Amniotic stem cell (primary cell): ENCODE measurements at places on chromosomes 2 and 18.

- DNase-seq, result no peak
These were observed 1067.4 kb downstream of the CNTNAP5 start for GRCh38 chr2:125092276-125093009.

GRCh38 chr2:11740723-11741122, 5.7 kb upstream of the LPIN1 start:
- DNase-seq, result no peak

GRCh38 chr2:7785700-7786099, 868.5 kb downstream of the RNF144A start:
- no peak for DNase-seq

GRCh38 chr2:134493797-134494196, 225.0 kb downstream of the TMEM163 start:
- DNase-seq, result no peak

- DNase-seq, result no peak
These were observed 35.1 kb upstream of the ALKAL2 start for GRCh38 chr2:323035-323434.

GRCh38 chr2:127901339-127902056, 15.7 kb upstream of the AMMECR1L start:
- no peak for DNase-seq

DNA sequence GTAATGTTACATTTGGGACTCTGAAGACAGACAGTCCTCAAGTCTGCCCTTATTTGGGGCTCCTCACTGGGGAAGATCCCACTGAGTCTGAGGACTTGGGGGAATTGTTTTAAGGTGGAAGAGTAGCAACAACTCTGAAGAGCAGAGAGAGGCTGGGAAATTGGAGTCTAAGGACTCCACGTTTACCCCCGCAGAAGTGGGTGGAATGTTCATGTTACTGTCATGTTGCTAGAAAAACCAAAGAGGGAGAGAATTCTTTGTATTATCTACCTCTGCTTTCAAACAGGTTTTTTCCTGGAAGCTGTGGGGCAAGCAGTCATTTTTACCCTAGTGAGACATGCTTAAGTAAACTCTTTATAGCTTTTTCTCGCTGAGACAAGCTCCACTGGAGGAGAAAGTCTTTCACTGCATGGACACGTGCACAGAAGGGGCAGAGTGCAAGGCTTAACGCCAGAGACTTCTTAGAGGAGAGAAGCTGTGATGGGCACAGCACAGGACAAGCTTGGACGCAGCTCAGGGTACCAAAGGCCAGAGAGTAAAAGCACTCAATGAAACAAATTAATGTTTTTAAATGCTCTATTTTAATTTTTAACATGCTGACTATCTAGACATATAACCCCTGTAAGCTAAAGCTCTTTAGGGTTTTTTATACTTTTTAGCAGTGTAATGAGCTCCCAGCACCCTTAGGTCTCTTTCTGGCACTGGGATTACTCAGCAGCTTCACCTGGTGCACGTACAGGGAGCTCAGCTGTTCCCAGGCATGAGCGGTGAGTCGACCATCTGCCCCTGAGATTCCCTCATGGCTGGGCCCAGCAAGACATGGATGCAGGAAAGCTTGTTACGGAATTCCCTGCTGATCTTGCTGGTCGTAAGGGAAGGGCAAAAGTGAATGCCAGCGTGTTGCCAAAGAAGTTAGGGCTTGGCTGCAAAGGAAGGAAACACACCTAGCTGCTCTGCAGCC, 54.5 kb upstream of the BIN1 start:
- DNase-seq, result no peak

DNA sequence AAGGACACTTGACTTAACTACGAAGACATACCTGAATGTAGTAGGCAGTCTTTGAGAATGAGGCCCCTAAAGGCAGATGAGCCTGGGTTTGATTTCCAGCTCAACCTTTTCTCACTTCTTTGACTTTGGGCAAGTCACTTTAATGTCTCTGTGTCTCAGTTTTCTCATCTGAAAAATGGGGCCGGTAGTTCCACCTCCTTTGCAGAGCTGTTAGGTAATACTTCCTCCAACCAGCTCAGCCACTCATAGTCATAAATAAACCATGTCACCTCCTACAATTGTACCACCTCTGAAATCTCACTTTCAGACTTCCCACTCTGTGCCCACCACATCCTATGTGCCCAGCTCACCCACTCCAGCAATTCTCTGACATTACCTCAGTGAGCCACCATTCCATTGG, 10.4 kb downstream of the ARHGAP25 start:
- DNase-seq, result no peak

DNA sequence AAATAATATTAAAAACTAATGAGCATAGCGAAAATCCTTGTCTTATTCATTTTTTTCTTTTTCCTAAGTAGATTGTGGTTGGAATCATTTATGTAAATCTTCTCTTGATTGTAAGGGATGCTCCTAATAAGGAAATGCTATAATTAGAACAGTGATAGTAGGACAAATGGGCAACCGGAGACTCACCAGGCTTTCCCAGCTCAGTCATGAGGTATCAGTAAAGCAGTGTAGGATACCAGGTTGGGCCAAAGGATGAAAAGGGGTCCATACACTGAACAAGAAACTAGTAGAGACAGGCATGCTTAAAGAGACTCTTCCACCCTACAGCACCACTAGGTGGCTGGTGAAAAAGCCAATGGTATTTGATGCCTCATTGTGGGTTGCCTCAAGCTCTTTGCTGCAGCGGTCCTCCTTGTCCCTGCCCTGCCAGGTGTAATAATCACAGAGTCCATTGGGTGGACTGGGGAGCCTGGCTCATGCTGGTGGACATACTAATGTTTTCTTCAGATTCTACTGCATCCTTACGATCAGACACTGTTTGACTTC, 71.4 kb upstream of the FAM98A start:
- no peak for DNase-seq

- DNase-seq, result no peak
These were observed 280.7 kb upstream of the VWC2L start for GRCh38 chr2:214130114-214130513.

DNA sequence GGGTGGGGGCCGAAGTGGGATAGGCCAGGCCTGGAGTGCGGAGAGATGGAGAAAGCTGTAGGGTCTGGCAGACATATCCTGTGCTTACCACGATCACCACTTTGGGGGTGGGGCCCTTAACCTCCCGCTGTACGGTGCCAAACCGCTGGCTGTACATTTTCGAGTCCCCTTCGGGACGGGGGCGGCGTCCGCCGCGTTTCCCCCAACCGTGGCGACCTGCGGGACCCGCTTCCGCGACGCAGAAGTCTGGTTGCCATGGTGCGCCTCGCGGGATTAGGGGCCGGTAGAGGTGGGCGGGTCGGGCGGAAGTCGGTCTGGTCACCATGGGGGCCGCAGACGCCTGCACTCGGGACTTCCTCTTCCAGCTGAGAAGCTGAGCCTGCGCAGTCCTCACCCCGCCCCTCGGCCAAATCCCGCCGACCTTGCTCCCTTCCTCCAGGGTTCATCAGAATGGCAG, at the start of gene CFAP53:
CFAP53 (minus strand) TSS at position 248 of the 457 bp plus-strand sequence; CDS start at position 157, 91 bp downstream.
- DNase-seq, result peak; percentile 80

DNA sequence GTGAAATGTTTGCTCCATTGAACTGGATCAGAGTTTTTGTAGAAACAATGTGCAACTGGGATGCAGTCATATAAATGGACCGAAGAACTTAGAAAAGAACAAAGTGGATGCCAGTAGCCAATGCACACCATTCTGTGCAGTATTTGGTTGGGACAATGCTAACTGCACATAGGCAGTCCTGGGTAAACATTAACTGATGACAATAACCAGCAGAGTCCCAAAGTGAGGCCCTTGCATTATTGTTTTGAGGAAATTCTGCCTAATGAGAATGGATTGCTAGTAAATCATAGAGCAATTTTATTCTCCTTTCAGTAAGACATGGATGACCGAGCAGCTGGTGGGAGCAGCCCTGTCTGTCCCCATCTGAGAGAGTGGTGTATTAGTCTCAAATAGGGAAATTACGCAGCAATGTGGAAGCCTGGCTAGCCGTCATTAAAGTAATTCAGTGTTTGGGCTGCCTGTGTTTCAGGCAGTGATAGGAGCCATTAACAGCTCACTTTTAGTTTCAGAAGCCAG, 94.9 kb downstream of the KCTD1 start:
- no peak for DNase-seq

GRCh38 chr2:225290757-225291400, 108.6 kb upstream of the NYAP2 start:
- no peak for DNase-seq

DNA sequence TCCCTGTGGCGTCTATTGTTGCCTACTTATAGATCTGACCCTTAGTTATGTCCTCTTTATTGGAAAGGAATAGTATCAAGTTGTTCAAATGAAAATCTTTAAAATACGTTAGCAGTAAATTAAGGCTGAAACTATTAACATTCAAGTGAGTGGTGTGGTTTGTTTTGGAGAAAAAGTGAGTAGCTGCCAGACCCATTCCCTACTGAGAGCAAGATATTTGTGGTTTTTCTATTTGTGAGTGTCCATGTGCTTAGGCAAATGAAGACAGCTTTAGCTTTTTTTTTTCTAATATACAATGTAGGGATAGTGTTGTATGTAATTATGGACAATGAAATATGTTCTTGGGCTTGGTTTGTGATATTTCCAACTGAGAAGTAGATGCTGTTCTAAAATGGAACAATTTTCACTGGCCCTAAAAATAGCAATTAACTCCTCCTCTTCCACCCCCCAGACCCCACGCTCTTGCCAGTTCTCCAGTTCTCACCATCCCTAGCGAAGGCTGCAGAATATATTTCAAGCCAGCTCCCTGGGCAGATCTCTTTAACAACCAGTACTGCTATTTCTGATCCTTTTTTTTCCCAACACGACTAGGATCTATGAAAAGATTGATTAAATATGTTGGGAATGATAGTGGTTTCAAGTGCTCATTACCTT, 83.1 kb downstream of the CCDC85A start:
- DNase-seq, result no peak

DNA sequence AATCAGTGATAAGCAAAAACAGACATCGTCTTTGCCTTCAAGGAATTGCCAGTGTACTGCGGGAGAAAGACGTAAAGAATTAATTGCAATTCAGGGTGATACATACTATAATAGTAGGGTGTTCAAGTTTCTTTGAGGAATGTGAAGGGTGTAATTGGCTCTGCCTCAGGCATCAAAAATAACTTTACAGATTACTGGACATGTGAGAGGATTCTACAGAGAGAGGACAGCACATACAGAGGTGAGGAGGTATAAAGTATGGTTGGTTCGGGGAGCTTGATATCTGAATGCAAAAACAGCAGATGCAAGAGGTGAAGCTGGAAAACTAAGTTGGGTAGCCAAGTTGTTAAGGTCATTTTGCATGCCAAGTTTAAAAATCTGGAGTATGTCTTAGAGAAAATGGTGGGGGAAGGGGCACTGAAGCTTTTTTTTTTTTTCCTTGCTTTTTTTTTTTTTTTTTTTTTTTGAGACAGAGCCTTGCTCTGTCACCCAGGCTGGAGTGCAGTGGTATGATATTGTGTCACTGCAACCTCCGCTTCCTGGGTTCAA, 227.5 kb upstream of the FOSL2 start:
- DNase-seq, result no peak

- no peak for DNase-seq
These were observed 53.0 kb downstream of the KCNG2 start for GRCh38 chr18:79850731-79851130.

DNA sequence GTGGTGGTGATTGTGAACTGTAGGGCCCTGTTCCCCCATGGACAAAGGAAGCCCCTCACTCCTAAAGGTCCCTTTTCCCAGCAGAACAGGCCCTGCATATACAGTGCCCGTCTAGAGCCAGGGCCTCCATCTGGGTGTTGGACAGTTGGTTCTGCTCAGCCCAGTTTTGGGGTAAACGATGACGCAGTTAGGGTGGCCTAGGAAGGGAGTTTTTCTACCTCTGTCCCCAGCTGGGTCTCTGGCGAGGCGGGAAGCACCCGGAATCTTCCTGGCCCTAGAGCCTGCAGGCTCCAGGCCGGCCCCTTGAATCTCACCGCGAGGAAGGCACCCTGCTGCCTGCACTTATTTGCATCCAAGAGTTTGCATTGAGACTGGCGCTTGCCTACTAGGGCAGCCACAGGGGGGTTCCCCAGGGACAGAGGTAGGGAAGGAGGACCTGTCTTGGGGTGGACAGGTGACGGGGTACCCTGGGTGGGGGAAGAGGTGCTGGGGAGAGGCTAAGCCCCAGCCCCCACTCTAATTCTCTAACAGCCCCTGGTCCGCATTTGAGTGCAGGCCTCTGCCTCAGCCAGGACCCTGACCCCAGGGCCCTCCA, 529 bp upstream of the MTA3 start:
- DNase-seq, result no peak

DNA sequence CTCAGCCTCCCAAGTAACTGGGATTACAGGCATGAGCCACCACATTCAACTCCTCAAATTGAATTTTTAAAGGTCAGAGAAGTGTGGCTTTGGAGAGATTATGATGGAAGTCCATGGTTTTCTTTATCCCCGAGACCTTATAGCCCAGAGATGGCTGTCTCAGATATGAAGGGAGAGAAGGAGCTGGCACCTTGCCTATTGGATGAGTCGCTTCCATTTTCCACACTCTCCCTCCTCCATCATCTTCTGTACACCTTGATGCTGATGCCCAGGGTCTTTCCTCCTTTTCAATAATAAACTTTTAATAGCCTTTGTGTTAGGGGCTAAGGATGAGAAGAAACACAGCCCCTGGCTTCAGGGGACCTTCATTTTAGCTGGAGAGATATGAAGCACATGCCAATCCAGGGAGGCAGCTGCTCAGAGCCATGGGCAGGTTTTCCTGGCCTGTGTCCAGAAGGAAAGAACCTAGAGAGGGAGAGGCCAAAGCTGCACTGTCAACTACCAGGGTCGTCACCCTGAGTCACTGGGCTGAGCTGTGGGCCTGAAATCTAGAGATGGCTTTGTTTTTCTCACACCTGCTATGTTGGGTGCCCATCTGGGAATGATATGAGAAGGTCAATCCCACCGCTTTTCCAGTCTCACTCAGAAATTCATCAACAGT, 146.0 kb upstream of the SERTAD2 start:
- DNase-seq, result no peak

- DNase-seq, result no peak
These were observed 17.7 kb upstream of the CCNYL1 start for GRCh38 chr2:207693641-207694249.

DNA sequence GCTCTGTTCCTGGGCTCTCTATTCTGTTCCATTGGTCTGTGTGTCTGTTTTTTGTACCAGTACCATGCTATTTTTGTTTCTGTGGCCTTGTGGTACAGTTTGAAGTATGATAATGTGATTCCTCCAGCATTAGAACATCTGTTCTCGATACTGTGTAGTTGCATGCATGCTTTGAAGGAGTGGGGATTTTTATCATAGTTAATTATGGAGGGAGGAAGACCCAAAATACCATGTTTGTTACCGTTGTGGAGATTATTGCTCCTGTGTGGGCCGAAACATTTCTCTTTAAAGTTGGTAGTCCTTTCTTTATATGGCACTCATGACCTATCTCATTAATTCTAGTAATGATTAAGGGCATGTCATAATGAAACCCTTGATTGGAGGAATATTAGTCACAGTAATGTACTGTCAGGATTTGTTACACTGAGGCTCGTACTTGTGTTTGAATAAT, 87.6 kb downstream of the TTC27 start:
- DNase-seq, result no peak

GRCh38 chr2:187075671-187076070, 226.7 kb upstream of the ZSWIM2 start:
- no peak for DNase-seq

DNA sequence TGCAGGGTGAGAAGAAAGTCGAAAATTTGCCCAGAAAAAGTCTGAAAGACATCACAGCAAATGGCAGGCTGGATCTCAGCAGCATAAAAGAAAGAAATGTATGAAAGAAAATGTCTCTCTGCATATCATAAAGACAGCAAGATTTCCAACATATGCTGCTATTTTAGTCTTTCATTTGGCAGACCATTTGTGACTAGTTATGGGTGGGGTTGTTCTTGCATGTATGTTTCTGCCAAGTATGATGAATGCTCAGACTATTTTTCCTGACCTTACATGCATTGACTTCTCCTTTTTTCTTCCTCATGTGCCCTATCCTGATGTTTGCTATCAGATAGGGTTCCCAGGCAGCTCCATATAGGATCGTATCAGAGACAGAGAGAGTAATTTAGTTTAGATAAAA, 58.5 kb upstream of the PARD3B start:
- no peak for DNase-seq
